Femur (tissue), 1 donor: ENCODE measurements at places on chromosomes 3 and 15.

GRCh38 chr3:140941090-140941433, 574 bp upstream of the SLC25A36 start:
- DNase-seq, result no peak

DNA sequence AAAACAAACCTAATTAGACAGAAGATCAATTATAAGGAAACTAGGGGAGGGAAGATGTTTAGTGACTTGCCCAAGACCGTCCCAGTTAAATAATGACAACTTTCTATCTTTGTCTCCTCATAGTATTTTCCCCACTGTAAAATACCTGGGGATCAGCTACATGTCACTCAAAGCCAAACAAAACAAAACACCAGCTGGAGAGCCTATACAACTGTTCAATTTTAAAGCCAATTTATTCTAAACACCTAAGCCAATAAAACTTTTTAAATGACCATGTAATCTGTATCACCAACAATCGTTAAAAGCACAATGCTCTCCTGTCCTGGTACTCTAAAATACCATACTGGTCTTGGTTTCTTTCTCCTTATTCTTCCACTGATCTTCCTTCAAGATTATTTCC, 168.4 kb downstream of the STAG1 start:
- no peak for DNase-seq

- no peak for DNase-seq
Measured at GRCh38 chr3:46127503-46127902, 80.6 kb downstream of the CCR1 start.

DNA sequence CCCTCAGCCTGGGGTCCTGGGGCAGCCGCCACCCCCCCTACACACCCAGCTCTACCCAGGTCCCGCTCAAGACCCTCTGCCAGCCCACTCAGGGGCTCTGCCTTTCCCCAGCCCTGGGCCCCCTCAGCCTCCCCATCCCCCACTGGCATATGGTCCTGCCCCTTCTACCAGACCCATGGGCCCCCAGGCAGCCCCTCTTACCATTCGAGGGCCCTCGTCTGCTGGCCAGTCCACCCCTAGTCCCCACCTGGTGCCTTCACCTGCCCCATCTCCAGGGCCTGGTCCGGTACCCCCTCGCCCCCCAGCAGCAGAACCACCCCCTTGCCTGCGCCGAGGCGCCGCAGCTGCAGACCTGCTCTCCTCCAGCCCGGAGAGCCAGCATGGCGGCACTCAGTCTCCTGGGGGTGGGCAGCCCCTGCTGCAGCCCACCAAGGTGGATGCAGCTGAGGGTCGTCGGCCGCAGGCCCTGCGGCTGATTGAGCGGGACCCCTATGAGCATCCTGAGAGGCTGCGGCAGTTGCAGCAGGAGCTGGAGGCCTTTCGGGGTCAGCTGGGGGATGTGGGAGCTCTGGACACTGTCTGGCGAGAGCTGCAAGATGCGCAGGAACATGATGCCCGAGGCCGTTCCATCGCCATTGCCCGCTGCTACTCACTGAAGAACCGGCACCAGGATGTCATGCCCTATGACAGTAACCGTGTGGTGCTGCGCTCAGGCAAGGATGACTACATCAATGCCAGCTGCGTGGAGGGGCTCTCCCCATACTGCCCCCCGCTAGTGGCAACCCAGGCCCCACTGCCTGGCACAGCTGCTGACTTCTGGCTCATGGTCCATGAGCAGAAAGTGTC, 30.2 kb downstream of the PTPN23 start:
- DNase-seq, result no peak

DNA sequence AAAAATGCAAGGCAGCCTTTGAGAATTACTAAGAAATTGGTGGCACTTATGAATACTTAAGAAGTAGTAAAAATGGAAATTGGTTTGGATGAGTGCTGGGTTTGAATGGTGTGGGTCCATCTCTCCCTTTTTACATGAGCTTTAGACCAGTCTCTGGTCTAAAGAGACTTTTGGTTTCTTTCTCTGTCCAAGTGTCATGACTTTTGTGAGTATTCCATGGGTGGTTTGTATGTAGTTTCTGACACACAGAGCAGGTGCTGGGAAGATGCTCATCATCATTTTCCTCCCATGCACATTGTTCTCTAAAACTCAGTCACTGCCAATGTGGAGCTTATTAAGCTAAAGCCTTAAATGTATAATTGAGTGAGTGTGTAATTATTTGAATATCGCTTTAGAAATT, 63.5 kb downstream of the KAT2B start:
- DNase-seq, result no peak

DNA sequence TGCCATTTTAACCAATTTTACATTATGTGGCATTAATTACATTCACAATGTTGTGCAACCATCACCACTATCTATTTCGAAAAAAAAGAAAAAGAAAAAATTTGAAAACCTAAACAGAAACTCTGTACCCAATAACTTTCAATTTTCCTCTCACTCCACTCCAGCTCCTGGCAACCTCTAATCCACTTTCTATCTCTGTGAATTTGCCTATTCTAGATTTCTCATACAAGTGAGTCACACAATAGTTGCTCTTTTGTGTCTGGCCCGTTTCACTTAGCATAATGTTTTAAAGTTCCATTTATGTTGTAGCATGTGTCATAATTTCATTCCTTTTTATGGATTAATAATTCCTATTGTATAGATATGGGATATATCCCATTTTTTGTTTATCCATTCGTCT, 53.3 kb upstream of the TBC1D5 start:
- no peak for DNase-seq

DNA sequence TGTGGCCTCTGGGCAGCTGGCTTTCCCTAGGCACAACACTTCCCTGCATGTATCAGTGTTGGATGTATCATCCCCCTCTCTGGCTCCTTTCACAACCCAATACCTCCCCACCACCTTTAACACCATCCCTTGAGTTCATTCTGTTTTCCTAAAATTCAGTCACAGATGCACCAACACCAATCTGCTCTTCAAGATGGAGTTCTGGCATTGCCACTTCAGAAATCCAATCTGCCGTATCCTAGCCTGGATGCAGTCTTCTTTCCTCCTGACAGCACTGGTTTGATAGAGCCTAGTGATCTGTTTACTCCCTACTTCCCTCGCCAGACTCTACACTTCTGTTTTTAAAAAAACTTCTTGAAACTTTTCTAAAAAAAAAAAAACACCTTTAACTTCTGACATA, 21.7 kb downstream of the PXYLP1 start:
- no peak for DNase-seq

DNA sequence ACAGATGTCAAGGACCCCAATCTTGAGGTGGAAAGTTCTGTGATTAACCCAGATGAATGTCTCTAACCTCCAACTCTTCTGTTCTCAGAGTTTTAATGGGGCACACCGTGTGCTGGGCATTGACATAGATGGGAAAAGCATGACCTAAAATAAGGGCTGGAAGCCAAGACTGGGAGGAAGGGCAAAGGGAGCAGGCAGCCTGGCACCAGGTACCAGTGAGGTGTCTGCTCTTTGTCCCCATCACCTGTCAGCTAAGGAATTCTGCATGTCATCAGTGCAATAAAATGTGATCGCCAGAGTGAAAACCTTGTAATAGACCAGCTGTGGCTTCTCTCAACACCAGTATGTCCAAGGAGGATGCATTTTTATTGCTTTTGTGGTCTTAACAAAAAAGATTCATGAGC, 143.5 kb upstream of the TPM1 start:
- no peak for DNase-seq

- DNase-seq, result no peak
Measured at GRCh38 chr3:175297216-175297615, 438.1 kb downstream of the NAALADL2 start.

DNA sequence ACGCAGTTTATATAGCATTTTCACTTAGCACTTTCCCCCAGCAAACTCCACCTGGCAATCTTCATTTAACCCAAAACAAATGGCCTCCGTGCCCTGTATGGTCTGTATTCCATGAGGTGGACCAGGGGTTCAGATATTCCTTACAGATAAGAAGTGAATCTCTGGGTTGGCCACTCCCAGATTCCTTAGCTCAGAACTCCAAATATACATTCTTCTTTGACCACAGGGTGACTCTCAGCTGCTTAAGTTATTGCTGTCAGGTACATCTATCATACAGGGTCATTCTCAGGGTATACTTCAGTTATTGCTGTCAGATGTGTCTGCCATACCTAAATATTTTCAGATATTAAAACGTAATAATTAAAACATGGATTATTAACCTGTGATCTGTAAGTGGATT, 229.8 kb downstream of the TBL1XR1 start:
- DNase-seq, result no peak

- DNase-seq, result peak; percentile 94
Measured at GRCh38 chr3:154120961-154121700, at the start of gene ARHGEF26. Gene ARHGEF26, plus strand, starts transcription at chr3:154121390. Its CDS starts 603 bp downstream, at chr3:154121993.

DNA sequence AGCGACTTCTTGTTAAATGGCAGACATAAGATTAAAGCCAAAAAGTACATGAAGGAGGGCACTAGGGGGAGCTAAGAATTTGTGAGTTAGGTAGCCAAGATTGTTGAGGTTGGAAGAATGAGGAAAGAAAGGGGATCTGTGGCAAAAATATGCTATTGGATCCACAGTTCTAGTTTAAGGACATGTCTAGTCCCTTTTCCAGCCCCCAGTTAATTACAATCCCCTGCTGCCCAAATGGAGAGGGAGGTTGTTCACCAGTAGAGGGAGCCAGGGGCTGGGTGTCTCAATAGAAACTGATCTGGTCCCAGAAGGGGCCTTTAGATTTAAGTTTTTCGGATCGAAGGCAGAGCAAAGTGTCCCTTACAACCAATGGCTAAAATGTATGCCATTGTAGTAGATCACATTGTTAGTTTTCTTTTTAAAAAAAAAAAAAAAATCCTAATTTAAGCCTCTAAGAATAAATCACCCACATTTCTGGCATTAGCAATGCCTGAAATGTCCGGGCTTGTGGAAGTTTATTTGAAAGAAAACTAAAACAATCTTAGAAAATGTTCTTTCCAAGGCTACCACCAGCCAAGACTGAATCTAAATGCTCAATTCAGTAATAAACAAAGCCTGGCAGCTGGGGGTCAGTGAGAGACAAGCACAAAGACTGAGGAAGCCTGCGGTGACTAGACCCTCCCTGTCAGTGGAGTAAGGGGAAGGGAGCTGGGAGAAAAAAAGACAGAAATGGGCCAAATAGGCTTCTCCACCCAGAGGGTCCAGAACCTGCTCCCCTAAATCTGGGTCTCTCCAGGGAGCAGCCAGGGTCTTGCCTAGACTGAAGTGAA, 7.1 kb downstream of the COL8A1 start:
- no peak for DNase-seq

DNA sequence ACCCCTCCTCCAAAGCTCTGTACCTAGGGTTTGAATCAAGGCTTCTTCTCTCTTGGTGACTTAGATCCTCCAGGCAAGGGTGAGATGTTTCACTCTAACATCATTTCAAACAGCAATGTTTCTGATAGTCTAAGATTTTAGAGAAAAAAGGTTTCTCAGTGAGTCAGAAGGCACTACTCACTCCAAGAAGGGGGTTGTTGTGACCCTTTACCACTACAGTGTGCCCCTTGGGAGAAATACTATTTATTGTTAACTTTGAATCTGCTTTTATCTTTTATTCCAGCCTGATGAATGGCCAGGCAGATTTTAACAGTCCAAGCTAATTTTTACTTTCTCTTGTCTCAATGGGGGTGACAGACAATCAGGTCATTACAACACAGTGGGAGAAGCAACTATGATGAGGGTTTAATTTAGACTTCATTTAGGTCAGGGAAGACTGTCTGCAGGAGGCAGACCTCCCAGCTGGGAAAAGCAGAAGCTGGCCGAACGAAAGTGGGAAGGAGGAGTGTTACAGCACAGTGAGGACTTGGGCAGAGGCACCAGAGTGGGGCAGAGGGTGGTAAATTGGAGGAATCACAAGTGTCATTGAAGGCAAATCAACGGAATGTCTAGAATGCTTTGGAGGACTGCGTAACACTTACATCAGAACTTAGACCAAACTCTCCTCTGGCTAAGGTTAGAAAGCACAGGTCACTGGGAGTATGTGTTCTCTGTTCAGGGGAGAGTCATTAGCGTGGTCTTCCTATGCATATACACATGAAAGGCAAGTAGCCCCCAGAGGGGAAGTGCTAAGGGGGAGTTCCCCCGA, 21.2 kb downstream of the ZNF860 start:
- no peak for DNase-seq

- peak; percentile 77 for DNase-seq
Measured at GRCh38 chr3:8757551-8758518, 11.6 kb downstream of the OXTR start.

GRCh38 chr15:35381328-35381727, 164.6 kb downstream of the DPH6 start:
- DNase-seq, result no peak

DNA sequence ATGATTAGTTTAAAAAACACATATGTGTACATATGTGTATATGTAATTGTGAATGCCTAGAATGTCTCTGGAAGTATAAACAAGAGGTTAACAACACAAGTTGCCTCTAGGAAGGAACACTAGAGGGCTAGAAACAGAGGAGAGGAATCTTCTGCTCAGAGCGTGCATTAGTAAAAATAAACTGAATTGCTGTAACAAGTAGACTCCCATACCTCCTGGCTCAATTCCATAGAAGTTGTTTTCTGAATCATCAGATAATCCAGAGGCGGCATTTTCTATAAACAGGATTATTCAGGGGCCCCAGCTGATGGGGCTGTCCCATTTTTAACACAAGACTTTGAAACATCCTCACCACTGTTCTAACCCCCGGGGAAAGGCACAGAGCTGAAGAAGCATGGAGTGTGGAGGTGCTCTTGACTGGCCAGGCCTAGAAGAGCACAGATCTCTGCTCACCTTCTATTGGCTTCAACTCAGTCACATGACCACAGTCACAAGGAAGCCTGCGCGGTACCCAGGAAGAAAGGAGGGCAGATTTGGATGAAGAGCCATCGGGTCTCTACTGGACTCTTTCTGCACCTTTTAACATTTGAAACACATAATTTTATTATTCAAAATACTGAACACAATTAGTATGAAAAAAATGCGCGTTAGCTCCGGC, 145.7 kb downstream of the TLE3 start:
- DNase-seq, result no peak

DNA sequence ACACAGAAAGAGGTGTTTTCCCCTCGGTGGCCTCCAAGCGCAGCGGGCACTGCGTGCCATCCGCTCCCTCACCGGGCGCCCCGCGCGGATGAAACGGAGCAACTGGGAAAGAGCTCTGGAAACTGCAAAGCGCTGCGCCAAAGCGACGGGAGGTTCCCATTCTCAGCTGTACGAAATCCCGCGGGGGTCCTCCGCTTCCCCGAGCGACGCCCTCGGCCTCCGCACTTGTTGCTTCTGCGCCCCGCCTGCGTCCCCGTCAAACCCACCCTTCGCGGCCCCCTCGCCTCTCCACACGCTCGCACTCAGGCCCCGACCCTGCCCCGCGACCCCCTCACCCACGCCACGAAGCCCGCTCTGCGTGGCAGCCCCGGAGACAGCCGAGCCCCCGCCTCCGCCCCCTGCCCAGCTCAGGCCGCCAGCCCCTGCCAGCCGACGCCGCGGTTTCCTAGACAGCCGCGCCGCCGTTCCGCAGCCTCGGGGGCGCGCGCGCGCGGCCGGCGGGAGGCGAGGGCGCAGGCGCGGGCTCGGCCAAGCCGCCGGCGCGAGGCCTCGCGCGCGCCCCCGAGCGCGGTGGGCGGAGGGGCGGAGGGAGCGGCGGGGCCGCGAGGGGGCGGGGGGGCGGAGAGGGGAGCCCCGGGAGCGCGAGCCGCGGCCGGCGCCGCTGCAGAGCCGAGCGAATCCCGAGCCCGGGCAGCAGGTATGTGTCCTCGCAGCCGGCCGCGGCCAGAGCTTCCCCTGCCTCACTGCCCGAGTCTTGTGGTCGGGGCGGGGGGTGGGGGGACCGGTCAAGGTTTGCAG, at the start of gene TMEM266:
TMEM266 (plus strand) TSS at position 666 of the 798 bp plus-strand sequence. CDS start 74,279 bp downstream, outside the sequence.
- peak; percentile 55 for DNase-seq
